ENCODE measurements at places on chromosomes 2 and 18.

GRCh38 chr18:48765053-48765452 is 185.7 kb downstream of the SMAD7 start:
- no peak for DNase-seq

- DNase-seq, result no peak
Observed at GRCh38 chr2:238920053-238920452, 72.2 kb downstream of the TWIST2 start.

GRCh38 chr2:39787950-39788349 is 8.9 kb upstream of the THUMPD2 start:
- DNase-seq, result no peak

DNA sequence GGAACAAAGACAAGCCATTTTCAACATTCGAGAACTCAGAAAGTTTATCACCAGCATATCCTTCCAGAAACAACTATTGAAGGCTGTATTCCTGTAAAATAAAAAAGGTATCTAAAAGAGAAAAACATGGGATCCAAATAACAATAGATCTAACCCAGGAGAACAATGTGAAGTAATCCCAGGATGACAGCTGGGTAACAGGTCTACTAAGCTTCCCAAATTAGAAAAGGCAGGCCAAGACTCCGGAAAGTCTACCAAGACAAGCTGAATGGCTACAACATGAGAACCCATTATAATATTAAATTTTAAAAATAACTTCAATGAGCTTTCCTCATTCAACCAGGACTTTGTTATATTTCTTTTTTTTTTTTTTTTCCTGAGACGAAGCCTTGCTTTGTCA is 6.5 kb downstream of the PIAS2 start:
- no peak for DNase-seq

- DNase-seq, result no peak
Observed at GRCh38 chr2:151833984-151834383, 5.8 kb upstream of the ARL5A start.

DNA sequence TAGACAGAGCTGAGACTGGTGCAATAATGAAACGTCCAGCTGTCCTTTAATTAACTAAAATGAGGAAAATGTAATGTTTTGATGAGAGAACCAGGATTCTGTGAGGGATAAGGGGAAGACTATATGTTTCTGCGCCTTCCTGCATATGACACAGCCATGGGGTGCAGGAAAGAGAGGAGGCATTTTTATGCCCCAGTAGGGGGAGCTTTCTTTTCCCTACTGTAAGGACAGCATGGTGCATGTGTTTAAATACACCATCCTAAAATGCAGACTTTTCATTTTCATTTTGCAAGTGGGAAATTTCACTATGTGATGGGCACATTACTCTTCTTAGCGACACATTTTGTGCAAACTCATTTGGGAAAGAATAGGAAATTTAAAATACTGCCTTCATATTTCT is 446.1 kb downstream of the ARHGAP15 start:
- DNase-seq, result peak; percentile 23

- DNase-seq, result no peak
Observed at GRCh38 chr18:42635378-42636048, 480.0 kb downstream of the RIT2 start.

DNA sequence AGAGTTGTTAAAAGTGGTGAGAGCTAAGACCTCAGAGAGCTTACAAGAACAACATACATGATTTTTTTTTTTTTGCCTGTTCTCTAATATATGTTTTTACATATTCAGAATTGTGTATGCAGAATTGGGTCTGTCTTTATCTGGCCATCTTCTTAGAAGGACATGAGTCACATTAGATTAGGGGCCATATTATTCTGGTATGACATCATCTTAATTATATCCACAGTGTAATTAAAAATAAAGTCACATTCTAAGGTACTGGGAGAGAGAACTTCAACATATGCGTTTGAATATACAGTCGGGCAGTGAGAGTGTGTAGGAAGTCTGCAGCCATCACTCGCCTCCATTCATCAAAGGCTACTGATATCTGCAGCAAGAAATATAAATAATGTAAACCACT is 88.3 kb downstream of the DSC3 start:
- no peak for DNase-seq

DNA sequence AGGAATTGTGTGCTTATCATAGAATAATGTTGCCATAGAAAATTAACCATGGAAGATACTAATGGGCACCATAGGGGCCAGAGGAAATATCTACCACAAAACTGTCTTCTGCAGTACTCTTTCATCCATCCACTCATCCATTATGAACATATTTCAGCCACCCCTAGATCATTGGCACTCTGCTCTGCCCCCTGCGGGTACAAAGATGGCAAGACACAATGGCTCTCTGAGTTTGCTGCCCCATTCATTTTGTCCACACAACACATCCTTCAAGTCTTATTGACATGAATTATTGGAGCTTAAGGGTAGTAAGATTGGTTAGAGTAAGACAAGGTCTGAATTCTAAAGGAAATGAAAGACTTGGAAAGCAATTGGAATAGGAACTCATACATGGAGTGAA is 1224.7 kb upstream of the CELF4 start:
- no peak for DNase-seq

- DNase-seq, result peak; percentile 44
Observed at GRCh38 chr2:241762933-241763369, 13.7 kb upstream of the GAL3ST2 start.

GRCh38 chr2:122530814-122531213 is 775.4 kb downstream of the TSN start:
- no peak for DNase-seq

DNA sequence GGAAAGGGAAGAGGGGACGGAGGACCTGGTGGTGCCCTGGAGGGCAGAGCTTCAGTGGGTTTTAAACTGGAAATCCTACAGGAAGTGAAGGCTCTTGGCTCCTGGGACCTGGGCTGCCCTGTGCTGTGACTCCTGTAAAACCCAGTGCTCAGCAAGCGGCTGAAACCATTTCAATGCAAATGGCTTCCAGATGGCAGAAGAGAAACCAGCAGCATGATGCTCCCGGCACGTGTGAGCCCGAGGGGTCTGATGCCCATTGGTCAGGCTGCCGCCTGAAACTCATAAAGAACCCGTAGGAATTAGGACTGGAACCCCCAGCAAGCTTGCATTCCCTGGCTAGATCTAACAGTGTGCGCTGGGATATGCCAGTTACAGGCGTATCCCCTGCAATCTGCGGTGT is 109.2 kb upstream of the THOC1 start:
- no peak for DNase-seq

- no peak for DNase-seq
Observed at GRCh38 chr2:39535636-39536185, 98.6 kb upstream of the MAP4K3 start.

- no peak for DNase-seq
Observed at GRCh38 chr18:74234326-74235171, 57.2 kb downstream of the CYB5A start.

GRCh38 chr2:70645733-70646419 is 92.2 kb upstream of the TGFA start:
- peak; percentile 22 for DNase-seq

DNA sequence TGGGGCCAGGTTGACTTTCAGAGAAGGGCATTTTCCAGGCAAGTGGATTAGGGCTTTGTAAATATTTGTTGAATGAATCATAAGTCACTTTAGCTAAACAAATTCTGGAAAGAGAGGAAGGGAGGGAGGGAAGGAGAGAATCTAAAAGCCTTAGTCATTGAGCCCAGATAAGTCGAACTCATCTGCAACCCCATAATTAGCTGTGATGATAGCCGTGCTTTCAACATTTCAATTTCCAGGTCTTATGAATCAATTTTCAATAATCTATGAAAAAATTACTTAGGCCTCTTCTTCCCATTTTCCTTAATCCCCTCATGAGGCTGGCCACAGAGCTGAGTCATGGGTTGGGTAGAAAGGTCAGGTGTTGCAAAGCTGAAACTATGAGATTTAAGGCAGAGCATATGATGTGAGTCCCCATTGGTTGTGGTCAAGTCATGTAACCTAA is 111.9 kb upstream of the MAPRE2 start:
- no peak for DNase-seq

DNA sequence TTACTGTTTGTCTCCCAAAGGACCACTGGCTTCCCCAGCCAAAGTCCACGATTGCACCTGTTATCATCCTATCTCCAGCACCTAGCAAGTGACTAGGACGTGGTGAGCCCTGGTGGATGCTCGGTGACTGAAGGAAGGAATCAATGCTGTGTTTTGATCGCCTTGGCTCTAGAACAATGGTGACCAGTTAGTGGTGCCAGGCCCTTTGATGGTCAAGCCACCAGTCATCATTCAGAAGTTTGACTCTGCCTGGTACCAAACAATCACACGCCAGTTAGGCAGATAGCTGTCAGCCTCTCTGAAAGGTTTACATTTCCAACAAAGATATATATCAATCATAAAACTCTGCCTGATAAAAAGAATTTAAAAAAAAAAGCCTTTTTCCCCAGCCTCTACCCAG is 244.1 kb downstream of the SH3BP4 start:
- DNase-seq, result no peak

- no peak for DNase-seq
Observed at GRCh38 chr2:165494573-165494972, 25.1 kb downstream of the CSRNP3 start.

DNA sequence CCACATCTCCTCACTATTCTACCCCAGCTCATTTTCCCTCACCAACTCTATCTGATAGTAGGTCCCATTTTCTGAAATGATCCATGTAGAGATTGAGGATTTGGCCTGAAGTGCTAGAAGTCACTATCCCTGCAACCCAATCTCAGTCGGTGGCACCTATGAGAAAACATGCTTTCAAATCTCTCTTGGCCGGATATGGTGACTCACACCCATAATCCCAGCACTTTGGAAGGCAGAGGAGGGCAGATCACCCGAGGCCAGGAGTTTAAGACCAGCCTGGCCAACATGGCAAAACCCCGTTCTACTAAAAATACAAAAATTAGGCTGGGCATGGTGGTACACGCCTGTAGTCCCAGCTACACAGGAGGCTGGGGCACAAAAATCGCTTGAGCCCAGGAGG is 19.1 kb upstream of the MARCHF4 start:
- no peak for DNase-seq

DNA sequence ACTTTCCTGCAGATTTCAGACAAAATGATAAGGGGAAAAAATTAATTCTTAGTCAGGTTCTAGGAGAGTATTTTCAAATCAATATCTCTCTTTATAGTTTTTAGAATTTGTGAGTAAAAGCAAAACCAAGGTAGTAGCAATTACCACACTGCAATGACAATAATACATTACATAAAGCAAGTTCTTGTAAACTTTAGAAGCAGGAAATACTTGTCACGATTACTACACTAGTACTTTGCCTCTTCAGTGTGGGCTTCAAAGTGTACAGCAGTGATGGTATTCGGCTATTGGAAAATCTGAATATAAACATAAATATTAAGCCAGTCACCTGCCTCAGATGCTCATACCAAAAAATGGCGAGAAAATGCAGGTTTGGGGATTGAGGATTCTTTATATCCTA is 81.0 kb downstream of the ALPK2 start:
- no peak for DNase-seq

GRCh38 chr2:12120281-12121150 is 374.1 kb downstream of the LPIN1 start:
- DNase-seq, result no peak

GRCh38 chr2:13003500-13003899 is 286.8 kb downstream of the TRIB2 start:
- DNase-seq, result no peak

- DNase-seq, result no peak
Observed at GRCh38 chr2:4628998-4629501, 925.7 kb downstream of the DCDC2C start.

- no peak for DNase-seq
Observed at GRCh38 chr2:139201516-139201915, 421.3 kb upstream of the NXPH2 start.

- DNase-seq, result no peak
Observed at GRCh38 chr2:74226648-74227213, 28.3 kb downstream of the MTHFD2 start.

DNA sequence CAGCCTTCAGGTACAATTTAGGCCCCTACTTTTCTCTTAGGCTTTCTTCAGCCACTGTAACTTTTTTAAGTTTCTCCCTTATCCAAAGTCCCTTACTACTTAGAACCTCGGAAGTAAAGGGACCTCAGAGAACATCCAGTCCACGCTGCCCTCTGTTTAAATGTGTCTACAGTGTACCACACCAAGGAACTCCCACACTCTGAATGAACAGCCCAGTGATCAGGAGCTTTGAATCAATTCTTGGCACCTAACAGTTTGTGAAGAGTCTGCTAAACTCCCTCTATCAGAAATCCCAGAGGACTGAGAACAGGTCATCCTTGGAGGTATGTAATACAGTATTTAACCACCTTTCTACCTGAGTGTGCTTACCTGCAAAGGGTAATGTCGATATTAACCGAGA is 11.6 kb upstream of the MALT1 start:
- DNase-seq, result no peak

GRCh38 chr2:113138428-113139322 is 11.3 kb downstream of the IL1RN start:
- peak; percentile 85 for DNase-seq

DNA sequence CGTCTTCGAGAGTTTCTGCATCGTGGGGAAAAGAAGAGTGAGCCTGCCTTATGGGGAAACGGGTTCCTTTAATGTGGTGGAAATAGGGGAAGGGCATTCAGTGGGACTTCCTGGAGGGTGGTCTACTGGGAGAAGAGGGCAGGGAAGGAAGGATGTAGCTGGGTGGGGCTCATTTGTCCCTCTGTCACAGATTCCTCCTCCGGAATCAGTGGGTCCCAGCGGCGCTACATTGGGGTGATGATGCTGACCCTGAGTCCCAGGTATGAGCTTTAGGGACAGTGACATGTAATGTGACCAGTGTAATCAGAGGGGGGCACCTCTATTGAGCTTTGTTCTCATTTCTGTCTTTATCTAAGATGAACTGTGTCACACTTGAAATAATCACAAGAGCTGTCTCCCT is 1.9 kb downstream of the HTRA2 start:
- DNase-seq, result no peak

- no peak for DNase-seq
Observed at GRCh38 chr18:54086046-54086802, 138.2 kb downstream of the MBD2 start.

DNA sequence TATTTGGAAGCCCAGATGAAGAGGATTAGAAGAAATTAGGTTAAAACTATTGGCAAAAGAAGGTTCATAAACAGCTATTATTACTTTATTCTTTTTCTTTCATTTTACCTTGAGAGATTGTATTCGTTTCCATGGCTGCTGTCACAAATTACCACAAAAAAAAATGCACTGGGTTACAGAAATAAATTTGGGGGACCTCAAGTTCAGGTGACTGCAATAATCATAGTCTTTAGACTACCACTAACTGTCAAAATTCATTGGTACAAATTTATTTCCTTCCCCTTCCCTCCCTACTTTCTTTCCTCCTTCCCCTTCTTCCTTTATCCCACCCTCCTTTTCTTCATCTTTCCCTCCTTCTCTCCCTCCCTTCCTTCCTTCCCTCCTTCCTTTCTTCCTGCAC is 217.8 kb upstream of the PIK3C3 start:
- no peak for DNase-seq

DNA sequence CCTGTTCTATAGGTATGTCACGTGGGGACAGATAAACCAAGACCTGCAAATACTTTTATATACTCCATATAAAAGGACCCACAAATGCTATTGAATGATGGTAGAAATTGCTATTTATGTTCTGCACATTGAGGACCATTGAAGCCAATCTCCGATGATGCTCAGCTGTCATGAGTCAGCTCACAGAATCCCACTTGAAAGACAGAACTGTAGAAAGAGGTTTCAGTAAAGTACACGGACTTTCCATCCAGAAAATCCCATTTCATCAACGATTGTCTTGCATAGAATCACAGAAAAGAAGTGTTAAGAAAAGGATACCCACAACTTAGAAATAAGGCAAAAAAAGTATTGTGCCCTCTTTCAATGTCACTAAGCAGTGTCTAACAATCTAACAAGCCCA is 169.0 kb upstream of the COPS8 start:
- DNase-seq, result no peak
